GDM1 (cell line): ENCODE measurements at places on chromosomes 3 and 15.
A peak's percentile ranks its signal among the peaks of the same experiment; 100 is the strongest.

DNA sequence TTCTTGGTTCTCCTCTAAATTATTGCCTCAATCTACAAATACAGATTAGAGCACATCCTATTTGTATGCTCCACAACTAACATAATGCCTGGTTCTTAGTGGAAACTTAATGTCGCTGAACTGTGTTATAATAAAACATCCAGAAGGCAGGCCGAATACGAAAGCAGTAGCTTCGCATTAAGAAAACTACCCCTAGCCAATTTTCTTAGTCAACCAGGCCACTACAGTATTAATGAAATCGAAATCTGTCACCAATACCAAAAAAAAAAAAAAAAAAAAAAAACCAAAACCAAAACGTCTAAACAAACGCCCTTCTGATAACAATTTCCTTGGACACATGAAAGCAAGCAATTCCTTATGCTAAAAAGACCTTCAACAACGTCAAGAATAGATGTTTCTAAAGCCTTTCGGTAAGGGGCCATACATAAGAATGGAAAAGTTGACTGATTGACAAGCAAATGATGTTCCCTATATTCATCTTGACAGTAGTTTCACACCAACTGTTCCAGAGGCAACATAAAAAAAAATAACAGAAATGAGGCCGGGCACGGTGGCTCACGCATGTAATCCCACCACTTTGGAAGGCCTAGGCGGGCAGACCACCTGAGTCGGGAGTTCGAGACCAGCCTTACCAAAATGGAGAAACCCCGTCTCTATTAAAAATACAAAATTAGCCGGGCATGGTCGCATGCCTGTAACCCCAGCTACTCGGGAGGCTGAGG lies 1.3 kb downstream of the DENND6A start:
- no peak for DNase-seq

- no peak for DNase-seq
These were observed 177.9 kb downstream of the TLE3 start for GRCh38 chr15:69919816-69920215.

DNA sequence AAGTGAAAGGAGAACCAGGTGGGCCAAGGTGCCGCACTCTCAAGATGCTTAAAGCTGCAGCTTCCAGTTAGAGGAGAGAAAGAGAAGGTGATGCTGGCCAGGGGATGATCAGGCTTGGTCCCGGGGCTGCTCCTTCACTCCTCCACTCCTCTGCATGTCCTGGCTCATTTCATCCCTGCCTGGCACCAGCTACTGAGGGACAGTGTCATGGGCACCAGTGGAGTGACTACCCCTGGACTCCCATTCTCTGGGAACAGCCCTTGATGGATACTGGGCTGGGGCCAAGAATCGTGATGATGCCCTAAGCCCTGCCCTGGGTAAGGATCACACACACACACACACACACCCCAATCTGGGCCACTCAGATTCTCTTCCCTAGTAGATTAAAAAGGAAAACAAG lies 243.7 kb downstream of the UACA start:
- DNase-seq, result no peak

- DNase-seq, result no peak
These were observed 9.5 kb upstream of the KNSTRN start for GRCh38 chr15:40372981-40373380.

DNA sequence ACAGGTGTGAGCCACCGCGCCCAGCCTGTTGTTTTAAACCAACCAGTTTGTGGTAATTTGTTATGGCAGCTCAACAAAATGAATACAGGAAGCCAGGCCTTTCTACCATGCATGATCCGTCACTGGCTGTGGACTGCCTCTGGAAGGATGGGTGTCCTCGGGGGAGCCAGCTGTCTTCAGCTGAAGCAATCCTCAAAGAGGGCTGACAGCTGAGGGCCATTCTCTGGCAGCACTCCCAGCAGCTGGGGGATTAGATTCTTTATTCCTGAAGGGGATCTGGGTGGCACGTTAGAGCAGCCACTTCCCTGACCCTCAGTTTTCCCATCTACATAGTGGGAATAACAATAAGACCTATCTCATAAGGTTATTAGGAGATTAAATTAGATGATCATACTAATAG lies 24.4 kb downstream of the POLR2M start:
- no peak for DNase-seq

DNA sequence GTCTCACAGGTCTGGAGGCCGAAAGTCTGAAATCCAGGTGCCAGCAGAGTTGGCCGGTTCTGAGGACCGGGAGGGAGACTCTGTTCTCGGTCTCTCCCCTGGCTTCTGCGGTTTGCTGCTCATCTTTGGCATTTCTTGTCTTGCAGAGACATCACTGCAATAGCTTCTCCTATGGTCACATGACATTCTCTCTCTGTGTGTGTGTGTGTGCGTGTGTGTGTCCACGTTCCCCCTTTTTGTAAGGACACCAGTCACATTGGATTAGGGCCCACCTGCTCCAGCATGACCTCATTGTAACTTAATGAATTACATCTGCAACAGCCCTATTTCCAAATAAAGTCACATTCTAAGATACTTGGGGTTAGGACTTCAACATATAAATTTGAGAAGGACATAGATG lies 12.4 kb upstream of the ATP10A start:
- no peak for DNase-seq

DNA sequence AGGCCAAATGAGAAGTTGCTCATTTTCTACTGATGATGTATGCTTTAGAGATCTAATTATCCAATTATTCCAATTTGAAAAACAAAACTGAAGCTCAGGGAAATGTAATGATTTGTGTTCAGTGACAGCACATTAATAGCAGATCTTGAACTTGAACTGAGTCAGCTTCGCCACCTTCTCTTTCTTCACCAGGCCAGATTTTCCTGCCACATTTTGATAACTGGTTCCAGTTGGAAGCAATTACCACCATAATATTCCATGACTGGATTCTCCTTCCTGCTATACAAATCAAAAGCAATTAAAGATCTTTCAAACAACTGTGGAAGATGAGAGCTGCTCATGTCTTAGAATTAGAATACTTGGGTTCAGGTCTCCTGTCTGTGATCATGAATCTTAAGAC lies 334.1 kb downstream of the RBMS3 start:
- no peak for DNase-seq

- DNase-seq, result no peak
These were observed 450.0 kb upstream of the EPHA3 start for GRCh38 chr3:88657459-88657858.

DNA sequence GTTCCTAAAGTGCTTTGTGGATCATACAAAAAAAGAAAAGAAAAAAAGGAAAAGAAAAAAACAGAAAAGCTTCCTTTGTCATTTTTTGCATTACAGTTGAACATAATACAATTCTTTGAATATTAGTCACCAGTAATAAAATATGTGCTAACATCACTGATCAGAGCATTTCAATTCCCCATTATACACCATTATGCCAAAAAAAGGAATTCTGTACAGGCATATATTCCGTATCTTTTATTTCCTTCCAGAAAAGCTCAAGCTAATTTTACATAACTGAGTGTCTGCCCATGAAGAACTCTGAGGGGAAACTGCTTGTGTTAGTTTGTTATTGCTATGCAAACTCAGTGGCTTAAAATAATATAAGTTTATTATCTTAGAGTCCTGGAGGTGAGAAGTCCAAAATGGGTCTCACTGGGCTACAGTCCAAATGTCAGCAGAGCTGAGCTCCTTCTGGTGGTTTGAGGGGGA lies 377.9 kb downstream of the GAP43 start:
- no peak for DNase-seq

GRCh38 chr3:73433687-73434086 lies 191.1 kb downstream of the PDZRN3 start:
- DNase-seq, result no peak

- peak; percentile 21 for DNase-seq
These were observed 11.5 kb downstream of the CRYGS start for GRCh38 chr3:186532598-186533072.

- DNase-seq, result no peak
These were observed 174.6 kb downstream of the STT3B start for GRCh38 chr3:31707286-31707685.

DNA sequence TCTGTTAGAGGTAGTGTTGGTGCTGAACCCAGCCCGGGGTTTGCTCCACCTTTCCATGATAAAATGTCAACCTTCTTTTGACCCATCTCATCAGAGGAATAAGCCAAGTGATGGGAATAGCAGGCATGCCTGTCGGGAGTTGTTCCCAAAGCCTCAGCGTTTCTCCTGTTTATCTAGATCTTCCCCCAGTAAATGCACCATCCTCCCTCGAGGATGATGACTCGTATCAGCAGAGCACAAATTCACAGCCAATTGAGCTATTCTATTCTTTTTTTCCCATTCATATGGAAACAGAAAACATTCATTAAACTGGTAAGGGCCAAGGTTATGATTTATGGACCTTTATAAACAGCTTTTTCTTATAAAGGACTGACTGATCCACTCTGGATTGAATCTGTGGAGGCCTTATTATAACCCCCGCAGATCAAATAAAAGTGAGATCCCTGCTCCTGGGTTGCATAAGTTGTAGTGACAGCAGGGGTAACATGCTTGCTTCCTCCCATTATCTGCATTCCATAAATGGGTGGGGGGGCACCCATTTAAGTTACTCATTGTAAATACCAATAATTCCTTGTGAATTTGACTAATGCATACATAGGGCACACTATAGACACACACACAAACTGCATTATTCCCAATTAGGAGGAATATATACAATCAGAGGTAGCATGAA lies 207.3 kb downstream of the PLCL2 start:
- no peak for DNase-seq

GRCh38 chr3:66476852-66477381 lies 23.9 kb downstream of the LRIG1 start:
- DNase-seq, result no peak
